Thymus (tissue), 14 donors: ENCODE measurements at places on chromosomes 7 and 10.

- no peak for DNase-seq
Measured at GRCh38 chr7:71095266-71095860, 36.6 kb upstream of the GALNT17 start.

DNA sequence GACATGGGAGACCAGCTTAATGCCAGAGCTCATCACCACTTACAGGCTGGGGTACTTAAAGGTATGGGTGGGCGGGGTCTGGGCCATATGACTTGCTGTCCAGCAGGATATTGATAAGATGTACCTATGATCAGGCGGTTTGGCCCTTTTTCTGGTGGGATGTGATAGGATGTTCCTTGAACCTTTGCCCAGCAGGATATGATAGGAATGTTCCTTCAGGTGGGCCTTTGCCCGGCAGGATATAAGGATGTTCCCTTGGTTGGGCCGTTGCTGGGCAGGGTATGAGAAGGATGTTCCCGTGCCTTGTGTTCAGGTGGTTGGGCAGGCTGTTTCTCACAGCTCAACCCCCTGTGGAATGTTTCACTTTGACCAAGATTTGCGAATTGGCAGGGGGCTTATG, 187.2 kb upstream of the CXCL12 start:
- DNase-seq: no peak

GRCh38 chr7:25863729-25864110, 288.3 kb upstream of the NFE2L3 start:
- DNase-seq: no peak

DNA sequence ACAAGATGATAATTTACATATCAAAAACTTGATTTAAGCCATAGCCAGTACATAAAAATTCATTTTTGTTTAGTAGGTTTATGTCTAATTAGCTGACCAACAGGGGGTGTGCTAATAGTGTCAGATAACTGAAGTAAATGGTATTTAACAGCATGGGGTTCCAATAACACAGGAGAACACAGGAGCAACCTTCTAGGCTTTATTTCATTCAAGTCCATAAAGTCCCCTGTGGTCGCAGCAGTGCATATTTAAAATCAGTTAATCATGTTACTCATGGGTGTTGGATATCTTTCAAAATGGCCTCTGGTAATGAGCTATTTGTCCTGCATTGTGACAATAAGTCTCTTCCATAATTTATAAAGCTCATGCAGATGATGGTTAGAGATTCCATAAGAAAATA, 238.6 kb downstream of the CNTNAP2 start:
- no peak for DNase-seq

GRCh38 chr7:30814700-30815387, 43.6 kb downstream of the MINDY4 start:
- no peak for DNase-seq

- DNase-seq: no peak
Measured at GRCh38 chr7:42314696-42315095, 77.7 kb upstream of the GLI3 start.

DNA sequence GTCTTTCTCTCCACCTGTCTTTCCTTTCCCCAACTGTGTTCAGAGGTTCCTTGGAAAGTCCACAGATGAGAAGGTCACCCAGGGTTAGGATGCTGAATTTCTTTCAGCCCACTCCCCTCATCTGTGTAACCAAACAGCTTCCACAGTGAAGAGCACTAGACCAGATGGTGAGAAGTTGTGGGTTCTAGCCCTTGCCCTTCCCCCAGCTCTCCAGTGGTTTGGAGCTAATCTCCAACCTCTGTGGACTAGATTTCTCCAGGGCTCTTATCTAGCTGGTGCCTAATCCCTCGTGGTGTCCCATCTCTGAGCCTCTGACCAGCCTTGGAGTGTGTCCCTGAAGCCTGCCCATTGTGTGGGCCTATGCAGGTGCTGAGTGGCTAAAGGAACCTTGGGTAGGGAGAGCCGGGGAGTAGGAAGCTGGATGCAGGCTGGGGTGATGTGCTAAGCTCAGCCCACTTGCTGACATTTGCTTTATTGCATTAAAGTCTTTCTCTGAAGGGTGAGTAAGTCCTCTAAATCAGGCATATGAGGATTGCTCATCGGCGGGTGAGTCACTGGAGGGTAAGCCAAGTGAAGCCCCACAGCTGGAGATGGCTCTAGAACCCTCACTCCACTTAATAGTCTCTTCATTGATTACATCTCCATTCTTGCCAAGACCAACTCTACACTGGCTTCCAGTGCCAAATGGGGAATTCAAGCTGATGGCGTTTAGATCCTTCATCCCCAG, 14.9 kb downstream of the DUSP5 start:
- DNase-seq: no peak
